ENCODE measurements at places on chromosomes 3 and 15. TPM values are rescaled to one million over a fixed set of nuclear protein-coding genes. Genes with fewer than 3 reads are reported as not detected.

DNA sequence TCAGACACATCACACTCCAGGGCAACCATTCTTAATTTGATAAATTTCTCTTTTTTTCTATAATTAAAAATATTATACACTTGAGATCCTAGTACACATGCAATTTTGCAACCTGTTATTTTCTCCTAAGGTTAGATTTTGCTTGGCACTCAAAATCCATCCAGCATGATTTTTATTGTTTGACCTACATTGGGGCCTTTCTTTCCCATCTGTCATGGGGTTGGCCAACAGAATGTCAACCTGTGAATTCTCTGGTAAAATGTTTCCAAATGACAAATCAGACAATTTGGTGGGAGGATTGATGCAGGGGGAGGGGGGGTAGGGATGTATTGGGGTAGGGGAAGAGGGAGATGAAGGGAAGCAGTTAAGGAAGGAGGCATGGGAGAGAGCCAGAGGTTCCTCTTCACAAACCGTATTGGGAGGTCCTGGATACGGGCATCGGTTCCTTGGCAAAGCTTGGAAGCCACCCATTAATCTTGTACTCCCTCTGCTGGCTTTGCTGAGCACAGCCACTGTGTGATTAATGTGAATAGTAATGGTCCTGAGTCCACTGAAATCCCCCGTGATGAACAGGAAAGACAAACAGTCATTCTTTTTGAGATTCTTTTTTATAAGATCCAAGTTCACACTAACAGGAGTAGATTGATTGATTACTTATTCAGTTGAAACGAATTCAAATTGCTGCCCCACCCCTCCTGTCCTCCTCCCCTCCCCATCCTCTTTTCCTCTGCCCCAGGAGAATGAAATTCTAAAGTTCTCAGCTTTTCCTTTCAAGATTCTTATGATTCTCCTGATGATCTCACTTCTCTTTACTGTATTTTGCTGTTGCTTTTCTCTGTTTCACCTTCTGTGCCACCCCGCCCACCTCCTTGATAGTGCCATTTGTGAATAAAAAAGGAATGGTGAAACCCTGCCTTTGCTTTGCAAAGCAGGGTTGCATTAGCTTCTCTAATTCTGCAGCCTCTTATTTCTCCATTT is 82.2 kb upstream of the SLC25A26 start:
- H3K27me3 ChIP-seq: no peaks in the 10 kb centered on the region
- H3K27ac ChIP-seq: no peak overlapping the region
- peaks cover 6% of the 10 kb centered on the region for H3K4me1 ChIP-seq
- no peaks in the 10 kb centered on the region for H3K36me3 ChIP-seq
- no peak overlapping the region for H3K4me3 ChIP-seq
- DNase-seq: no peak

GRCh38 chr3:44355362-44356033 is 16.9 kb downstream of the TCAIM start:
- H3K27me3 ChIP-seq: no peaks in the 10 kb centered on the region
- no peak overlapping the region for H3K4me3 ChIP-seq
- peaks cover 5% of the 10 kb centered on the region for H3K36me3 ChIP-seq

The TRAIP gene
- 1.4 TPM for total RNA-seq

- H3K4me3 ChIP-seq: peak overlapping the region; percentile 85
- DNase-seq: no peak
- no peaks in the 10 kb centered on the region for H3K36me3 ChIP-seq
- H3K27me3 ChIP-seq: no peaks in the 10 kb centered on the region
- peak overlapping the region; percentile 99 for H3K27ac ChIP-seq
- peaks cover 57% of the 10 kb centered on the region for H3K4me1 ChIP-seq
These were observed 853 bp downstream of the TCAIM start for GRCh38 chr3:44339181-44340057.

DNA sequence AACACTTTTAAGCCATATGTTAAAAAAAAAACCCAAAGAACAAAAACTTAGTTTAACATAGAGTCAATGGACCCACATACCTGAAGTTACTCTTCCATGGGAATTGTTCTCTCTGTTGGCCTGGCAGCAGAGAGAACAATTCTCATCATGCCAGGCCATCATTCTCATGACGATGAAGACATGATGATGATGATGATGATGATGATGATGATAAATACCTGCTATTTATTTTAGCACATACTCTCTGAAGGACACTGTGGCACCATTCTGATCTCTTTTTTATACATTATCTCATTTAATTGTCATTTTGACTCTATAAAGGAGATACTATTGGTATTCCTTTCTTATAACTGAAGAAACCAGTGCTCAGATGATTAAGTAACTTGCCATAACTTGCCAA is 366.9 kb downstream of the MFSD1 start:
- no peak overlapping the region for H3K27ac ChIP-seq
- H3K4me3 ChIP-seq: no peak overlapping the region
- no peaks in the 10 kb centered on the region for H3K4me1 ChIP-seq
- no peaks in the 10 kb centered on the region for H3K27me3 ChIP-seq
- no peak for DNase-seq

The CCDC54 gene
- not detected for total RNA-seq

The EBLN2 gene
- 2.8 TPM for total RNA-seq

DNA sequence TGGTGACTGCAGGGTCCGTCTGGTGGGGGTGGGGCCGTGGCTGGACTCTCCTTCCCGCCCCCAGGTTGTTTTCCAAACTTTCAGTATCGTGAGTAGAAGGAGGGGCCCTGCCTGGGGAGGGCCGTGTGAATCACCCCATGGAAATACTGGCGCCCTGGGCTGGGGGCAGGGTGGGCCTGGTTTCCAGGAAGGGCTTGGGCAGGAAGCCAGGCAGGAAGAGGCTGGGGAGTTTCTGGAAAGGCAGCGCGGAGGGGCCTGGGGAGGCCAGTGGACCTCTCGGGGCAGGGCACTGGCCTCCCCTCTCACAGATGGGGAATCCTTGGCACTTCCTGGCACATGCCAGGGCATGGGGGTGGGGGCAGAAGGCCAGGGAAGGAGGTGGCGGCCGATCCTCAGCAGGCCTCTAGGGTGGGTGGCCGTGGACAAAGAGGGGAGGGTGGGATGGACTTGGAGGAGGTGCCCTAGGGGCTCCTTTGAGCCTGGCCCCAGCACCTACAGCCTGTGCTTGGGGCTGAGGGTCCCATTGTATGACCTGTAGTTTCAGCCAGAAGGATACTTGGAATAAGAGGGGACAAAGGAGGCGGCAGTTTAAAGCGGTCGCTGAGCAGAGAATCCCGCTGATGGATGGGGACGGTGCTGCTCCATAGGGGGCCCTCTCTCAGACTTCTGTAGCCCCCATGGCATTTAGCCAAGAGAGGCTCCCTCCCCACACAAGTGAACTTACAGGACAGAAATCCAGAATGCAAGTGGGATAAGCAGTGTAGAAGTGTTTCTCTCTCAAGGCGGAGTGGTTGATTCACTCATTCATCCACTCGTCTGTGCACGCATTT is 56.5 kb upstream of the GATA2 start:
- peaks cover 15% of the 10 kb centered on the region for H3K4me1 ChIP-seq
- peak; percentile 53 for DNase-seq
- no peaks in the 10 kb centered on the region for H3K36me3 ChIP-seq
- no peak overlapping the region for H3K4me3 ChIP-seq
- peaks cover under 1% of the 10 kb centered on the region for H3K27me3 ChIP-seq

- DNase-seq: no peak
- peaks cover 7% of the 10 kb centered on the region for H3K4me1 ChIP-seq
- no peak overlapping the region for H3K4me3 ChIP-seq
- no peak overlapping the region for H3K27ac ChIP-seq
- H3K27me3 ChIP-seq: no peaks in the 10 kb centered on the region
These were observed 332.9 kb upstream of the RASGRP1 start for GRCh38 chr15:38897551-38897950.

GRCh38 chr3:196903740-196904139 is 36.0 kb downstream of the SENP5 start:
- no peak overlapping the region for H3K27ac ChIP-seq
- no peak for DNase-seq
- no peaks in the 10 kb centered on the region for H3K4me1 ChIP-seq
- H3K4me3 ChIP-seq: no peak overlapping the region

The CLDN16 gene
- not detected for total RNA-seq

GRCh38 chr15:70493376-70493775 is 270.0 kb downstream of the UACA start:
- H3K27ac ChIP-seq: no peak overlapping the region
- DNase-seq: no peak

DNA sequence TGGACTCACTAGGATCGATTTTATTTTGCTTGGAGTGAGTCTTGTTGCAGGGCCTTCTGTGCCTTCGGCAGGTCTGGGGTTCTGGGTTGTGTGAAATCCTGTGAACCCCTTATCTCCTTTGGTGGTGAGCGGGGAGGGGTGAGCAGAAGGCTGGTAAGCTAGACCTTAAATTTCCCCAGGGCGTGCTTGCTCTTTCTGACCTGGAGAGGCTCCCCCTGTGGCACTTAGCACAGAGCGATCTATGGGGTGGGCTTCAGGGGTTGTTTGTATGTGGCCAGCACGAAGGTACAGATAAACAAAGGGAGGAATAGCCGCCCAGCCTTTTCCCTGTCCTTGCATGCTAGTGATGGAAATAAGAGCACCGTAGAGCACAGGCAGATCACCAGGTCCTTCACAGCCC is 11.8 kb downstream of the CACNA2D3 start:
- H3K27me3 ChIP-seq: no peaks in the 10 kb centered on the region
- H3K4me3 ChIP-seq: no peak overlapping the region
- no peaks in the 10 kb centered on the region for H3K36me3 ChIP-seq
- H3K4me1 ChIP-seq: no peaks in the 10 kb centered on the region
- no peak for DNase-seq

- no peak overlapping the region for H3K4me3 ChIP-seq
- no peaks in the 10 kb centered on the region for H3K36me3 ChIP-seq
- no peak overlapping the region for H3K27ac ChIP-seq
- peak; percentile 68 for DNase-seq
These were observed 81.1 kb downstream of the LRRK1 start for GRCh38 chr15:101000271-101000681.

The NDUFB4 gene
- total RNA-seq: 142 TPM

DNA sequence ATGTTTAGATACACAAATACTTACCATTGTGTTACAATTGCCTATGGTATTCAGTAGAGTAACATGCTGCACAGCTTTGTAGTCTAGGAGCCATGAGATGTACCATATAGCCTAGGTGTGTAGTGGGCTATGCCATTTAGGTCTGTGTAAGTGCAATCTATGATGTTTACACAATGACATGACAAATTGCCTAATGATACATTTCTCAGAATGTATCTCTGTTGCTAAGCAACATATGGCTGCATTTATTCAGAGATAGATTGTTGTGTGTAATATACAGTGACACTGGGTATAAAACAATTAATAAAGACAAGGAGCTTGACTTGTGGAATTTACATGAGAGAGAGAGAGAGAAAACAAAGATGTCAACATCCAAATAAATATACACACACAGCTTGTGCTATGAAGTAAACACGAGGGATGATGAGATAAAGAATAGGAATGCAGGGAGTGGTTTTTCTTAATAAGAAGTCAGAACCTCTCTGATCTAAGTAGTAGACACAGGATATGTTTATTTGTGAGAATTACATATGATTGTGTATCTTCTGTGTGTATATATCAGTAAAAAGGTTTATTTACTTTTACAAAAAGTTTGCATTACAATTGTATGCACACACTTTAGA is 110.0 kb downstream of the KCNAB1 start:
- no peak overlapping the region for H3K27ac ChIP-seq
- DNase-seq: no peak
- H3K4me3 ChIP-seq: no peak overlapping the region
- H3K36me3 ChIP-seq: no peaks in the 10 kb centered on the region
- H3K27me3 ChIP-seq: no peaks in the 10 kb centered on the region

DNA sequence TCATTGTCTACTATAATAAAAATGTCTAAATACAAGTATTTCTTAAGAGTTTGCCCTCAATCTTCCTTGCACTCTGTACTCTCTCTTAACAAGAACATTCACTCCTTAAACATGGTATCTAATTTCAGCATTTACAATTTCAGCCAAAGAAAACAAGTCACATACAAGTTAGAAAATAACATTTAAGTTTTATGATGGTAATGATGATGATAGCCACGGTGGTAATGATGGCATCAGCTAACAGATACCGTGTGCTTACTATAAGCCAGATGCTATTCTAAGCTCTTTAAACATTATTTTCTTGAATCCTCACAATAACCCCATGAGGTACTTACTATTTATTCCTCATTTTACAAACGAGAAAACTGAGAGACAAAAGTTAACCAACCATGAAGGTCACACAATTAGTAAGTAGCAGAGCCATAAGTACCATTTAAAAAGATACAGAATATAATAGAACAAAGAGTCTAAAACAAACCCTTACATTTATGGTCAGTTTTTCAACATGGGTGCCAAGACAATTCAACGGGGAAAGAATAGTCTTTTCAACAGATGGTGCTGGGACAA is 7.4 kb downstream of the SPICE1 start:
- H3K4me3 ChIP-seq: no peak overlapping the region
- H3K36me3 ChIP-seq: no peaks in the 10 kb centered on the region
- H3K27ac ChIP-seq: no peak overlapping the region
- no peaks in the 10 kb centered on the region for H3K4me1 ChIP-seq

The BRPF1 gene
- total RNA-seq: 23.3 TPM

- DNase-seq: no peak
- no peak overlapping the region for H3K4me3 ChIP-seq
- no peaks in the 10 kb centered on the region for H3K4me1 ChIP-seq
These were observed 244.2 kb downstream of the LSAMP start for GRCh38 chr3:116200956-116201690.

- H3K27ac ChIP-seq: no peak overlapping the region
- H3K27me3 ChIP-seq: no peaks in the 10 kb centered on the region
- peaks cover 71% of the 10 kb centered on the region for H3K36me3 ChIP-seq
- H3K4me3 ChIP-seq: no peak overlapping the region
These were observed 44.6 kb downstream of the SEMA3G start for GRCh38 chr3:52400275-52400793.

DNA sequence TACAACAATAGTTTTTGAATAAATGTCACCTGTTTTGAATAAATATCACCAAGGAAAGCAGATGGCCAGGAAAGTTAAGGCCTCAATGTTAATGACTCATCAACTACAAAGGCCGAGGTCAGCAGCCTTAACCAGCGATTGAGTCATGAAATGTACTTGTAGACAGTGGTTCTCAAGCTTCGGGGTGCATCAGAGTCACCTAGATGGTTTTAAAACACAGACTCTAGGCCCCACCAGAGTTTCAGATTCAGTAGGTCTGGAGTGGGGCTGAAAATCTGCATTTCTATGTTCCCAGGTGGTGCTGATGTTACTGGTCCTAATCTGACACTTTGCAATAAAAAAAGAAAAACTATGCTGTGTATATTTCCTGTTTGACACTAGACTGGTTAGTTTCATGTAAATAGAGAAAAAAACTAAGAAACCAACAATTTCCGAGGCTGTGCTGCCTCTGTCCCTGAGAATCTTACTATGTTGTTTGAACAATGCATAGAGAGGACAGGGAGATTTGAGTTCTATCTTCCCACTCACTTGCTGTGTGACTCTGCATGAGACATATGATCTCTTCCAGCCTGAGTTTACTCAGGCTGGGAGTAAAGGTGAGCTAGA is 9.8 kb downstream of the RAB27A start:
- DNase-seq: no peak
- no peak overlapping the region for H3K4me3 ChIP-seq
- no peak overlapping the region for H3K27ac ChIP-seq

GRCh38 chr15:62833646-62834045 is 208.9 kb upstream of the TPM1 start:
- H3K36me3 ChIP-seq: peaks cover 67% of the 10 kb centered on the region
- H3K27me3 ChIP-seq: no peaks in the 10 kb centered on the region
- H3K27ac ChIP-seq: no peak overlapping the region
- no peak for DNase-seq
- H3K4me3 ChIP-seq: no peak overlapping the region

The HIGD2B gene
- not detected for total RNA-seq

The TNIK gene
- total RNA-seq: 38.2 TPM

All from esophagus muscularis mucosa (tissue), 4 donors.